Right lobe of liver (tissue), 6 donors: ENCODE measurements at places on chromosomes 6 and 20.
A peak's percentile ranks its signal among the peaks of the same experiment; 100 is the strongest.

- no peaks in the 10 kb centered on the region for H3K27me3 ChIP-seq
- no peak for DNase-seq
- peaks cover 10% of the 10 kb centered on the region for H3K4me1 ChIP-seq
- H3K4me3 ChIP-seq: no peak overlapping the region
- H3K27ac ChIP-seq: no peak overlapping the region
- H3K36me3 ChIP-seq: no peaks in the 10 kb centered on the region
Observed at GRCh38 chr20:64247307-64247618, 8.3 kb upstream of the PCMTD2 start.

DNA sequence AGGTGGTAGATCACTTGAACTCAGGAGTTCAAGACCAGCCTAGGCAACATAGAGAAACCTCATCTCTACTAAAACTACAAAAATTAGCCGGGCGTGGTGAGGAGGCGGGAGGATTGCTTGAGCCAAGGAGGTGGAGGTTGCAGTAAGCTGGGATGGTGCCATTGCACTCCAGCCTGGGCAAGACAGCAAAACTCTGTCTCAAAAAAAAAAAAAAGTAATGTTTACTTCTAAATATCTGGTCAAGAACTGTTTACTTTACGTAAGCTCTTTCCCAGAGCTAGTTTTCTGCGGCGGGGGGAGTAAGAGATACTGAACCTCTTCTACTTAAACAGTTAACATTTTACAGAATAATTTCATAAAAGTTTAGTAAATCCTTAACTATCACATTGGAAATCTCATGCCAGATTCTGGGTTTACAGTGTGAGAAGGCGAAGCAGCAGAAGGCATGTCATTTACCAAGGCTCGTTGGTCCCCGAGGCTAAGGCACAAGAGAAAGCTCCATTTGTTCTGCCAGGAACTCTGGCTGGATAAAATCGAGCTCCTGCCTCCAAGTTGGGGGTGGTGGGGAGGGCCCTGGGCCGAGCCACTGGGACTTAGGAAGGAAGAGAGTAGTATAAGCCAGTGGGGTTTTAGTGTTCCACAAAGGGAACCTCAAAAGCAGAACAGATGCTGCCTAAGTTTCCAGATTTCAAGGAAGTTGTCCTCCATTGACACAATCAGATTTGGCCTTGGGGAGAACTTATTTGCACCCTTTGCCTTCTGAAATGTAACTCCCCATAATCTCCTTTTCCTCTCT is 41.7 kb downstream of the ARFGEF2 start:
- DNase-seq: peak; percentile 63
- no peak overlapping the region for H3K4me3 ChIP-seq
- peak overlapping the region; percentile 9 for H3K27ac ChIP-seq
- H3K4me1 ChIP-seq: no peaks in the 10 kb centered on the region
- H3K27me3 ChIP-seq: no peaks in the 10 kb centered on the region

DNA sequence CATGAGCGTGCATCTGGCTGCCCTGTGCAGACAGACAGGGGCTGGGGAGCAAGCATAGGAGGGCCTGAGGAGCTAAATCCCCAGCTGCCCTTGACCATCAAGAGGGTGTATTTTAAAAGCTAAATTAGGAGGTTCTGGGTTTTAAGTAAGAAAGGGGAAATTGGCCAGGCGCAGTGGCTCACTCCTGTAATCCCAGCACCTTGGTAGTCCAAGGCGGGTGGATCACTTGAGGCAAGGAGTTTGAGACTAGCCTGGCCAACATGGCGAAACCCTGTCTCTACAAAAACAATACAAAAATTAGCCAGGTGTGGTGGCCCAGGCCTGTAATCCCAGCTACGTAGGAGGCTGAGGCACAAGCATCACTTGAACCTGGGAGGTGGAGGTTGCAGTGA is 27.8 kb downstream of the SERPINB6 start:
- H3K27ac ChIP-seq: no peak overlapping the region
- no peak for DNase-seq
- H3K4me1 ChIP-seq: no peaks in the 10 kb centered on the region
- H3K36me3 ChIP-seq: peaks cover 12% of the 10 kb centered on the region
- H3K27me3 ChIP-seq: no peaks in the 10 kb centered on the region

- no peaks in the 10 kb centered on the region for H3K4me1 ChIP-seq
- DNase-seq: no peak
- H3K4me3 ChIP-seq: no peak overlapping the region
Observed at GRCh38 chr20:63285636-63286615, 7.1 kb upstream of the COL20A1 start.

DNA sequence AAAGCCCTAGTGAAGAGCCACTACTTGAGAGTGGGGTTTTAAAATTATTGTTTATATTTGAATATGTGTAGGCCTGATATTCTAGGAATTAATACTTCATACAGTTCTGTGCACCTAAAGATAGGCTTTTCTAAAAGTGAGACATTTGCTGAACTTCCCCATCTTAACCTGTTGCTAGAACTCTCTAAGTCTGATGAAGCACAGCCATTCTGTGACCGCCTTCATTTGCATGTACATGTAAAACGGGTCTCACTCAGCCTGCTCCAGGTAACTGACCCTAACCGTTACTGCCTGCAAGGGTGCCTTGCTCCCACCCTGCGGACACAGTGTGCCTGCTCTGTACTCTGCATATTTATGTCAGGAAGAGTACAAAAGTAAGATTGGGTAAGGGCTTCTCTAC is 44.3 kb upstream of the IRF4 start:
- H3K36me3 ChIP-seq: no peaks in the 10 kb centered on the region
- H3K4me1 ChIP-seq: no peaks in the 10 kb centered on the region
- H3K27ac ChIP-seq: no peak overlapping the region
- DNase-seq: no peak
- H3K4me3 ChIP-seq: no peak overlapping the region

DNA sequence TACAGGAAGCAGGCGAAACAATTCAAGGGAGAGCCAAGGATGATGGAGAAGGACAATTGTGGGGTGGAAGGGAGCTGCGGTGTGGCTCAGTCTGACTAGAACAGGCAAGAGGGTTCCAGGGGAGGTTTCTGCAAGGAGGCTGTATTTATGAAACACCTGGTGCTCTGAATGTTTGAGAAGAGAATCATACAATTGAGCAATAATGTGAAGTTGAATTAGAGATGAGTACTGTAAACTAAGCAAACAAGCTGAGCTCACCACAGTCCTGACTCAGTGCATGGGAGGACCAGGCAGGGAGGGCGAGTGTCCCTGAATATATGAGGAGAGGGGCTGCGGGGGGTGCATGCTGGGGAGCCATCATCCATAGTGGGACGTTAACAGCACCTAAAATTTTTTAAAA is 279.7 kb downstream of the KIF16B start:
- no peaks in the 10 kb centered on the region for H3K4me1 ChIP-seq
- no peaks in the 10 kb centered on the region for H3K36me3 ChIP-seq
- DNase-seq: no peak
- H3K27me3 ChIP-seq: no peaks in the 10 kb centered on the region
- H3K4me3 ChIP-seq: no peak overlapping the region

GRCh38 chr6:43875849-43876572 is 106.0 kb downstream of the VEGFA start:
- no peak overlapping the region for H3K27ac ChIP-seq
- no peaks in the 10 kb centered on the region for H3K36me3 ChIP-seq
- no peak overlapping the region for H3K4me3 ChIP-seq
- DNase-seq: no peak

GRCh38 chr6:144036064-144036834 is 28.2 kb upstream of the PLAGL1 start:
- H3K4me1 ChIP-seq: no peaks in the 10 kb centered on the region
- DNase-seq: no peak
- no peak overlapping the region for H3K27ac ChIP-seq
- no peaks in the 10 kb centered on the region for H3K27me3 ChIP-seq

DNA sequence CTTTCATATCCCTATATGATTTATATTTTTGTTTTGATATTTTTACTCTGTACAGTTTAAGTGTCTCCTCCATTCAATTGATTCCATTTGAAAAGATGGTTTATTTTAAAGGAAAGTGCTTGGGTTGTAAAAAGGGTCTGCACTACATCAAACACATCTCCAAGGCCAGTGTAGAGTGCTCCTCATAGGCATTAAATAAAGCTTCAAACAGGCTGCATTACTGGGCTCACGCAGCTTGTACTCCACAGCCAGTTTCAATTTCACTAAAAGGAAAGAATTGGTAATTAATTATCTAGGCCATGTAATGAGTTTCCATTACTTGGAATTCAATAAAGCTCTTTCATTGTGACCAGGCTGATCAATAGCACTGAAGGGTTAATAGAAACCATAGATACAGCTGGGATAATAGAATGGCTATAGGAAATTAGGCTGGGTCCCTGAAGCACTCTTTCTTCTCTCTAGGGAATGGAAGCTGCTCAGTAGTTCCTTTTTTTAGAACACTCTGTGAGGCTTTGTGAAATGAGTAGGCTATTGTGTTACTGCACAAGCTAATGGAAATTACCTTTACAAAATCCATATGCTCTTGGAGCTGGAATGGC is 442.2 kb downstream of the RNF144B start:
- H3K27me3 ChIP-seq: no peaks in the 10 kb centered on the region
- DNase-seq: no peak
- no peak overlapping the region for H3K27ac ChIP-seq

DNA sequence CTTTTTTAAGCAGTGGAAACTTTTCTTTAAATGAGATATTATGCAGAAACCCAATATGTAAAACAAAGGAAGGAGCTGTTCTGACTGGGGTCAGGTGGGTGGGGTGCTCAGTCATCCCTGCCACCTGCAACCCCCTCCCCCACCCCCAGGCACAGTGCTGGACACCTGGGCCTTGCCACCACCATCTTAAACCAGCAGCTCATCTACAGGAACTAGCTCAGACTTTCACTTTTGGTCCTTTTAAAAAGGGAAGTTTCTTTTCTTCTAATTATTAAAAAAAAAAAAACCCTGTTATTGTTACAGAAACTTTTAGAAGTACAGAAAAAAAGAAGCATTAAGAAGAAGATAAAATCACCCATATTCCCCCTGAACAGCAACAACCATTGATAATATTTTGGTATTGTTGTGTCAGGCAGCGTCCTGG is 37.1 kb downstream of the PPP1R16B start:
- H3K4me3 ChIP-seq: no peak overlapping the region
- no peaks in the 10 kb centered on the region for H3K4me1 ChIP-seq
- no peaks in the 10 kb centered on the region for H3K27me3 ChIP-seq
- no peak for DNase-seq

DNA sequence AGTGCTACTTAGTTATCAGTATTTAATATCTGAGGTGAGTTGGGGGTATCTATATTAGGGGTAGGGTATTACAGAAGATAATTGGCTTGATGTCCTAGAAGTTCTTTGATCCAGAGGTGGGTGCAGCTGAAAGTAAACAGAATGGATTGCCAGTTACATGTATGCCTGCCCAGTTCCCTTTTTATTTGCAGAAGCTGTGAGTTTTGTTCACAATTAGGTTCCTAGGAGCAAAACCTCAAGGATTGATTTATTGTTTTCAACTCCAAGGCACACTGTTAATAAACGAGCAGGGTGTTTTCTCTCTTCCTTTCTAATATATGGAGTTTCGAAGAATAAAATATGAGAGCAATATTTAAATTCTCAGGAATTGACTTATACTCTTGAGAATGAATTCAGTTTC is 129.0 kb downstream of the SULF2 start:
- no peaks in the 10 kb centered on the region for H3K4me1 ChIP-seq
- H3K4me3 ChIP-seq: no peak overlapping the region
- H3K27me3 ChIP-seq: no peaks in the 10 kb centered on the region
- no peak for DNase-seq

GRCh38 chr6:34157851-34158250 is 12.0 kb upstream of the GRM4 start:
- H3K27ac ChIP-seq: no peak overlapping the region
- no peaks in the 10 kb centered on the region for H3K36me3 ChIP-seq
- H3K27me3 ChIP-seq: peaks cover 9% of the 10 kb centered on the region
- DNase-seq: no peak
- H3K4me3 ChIP-seq: no peak overlapping the region

DNA sequence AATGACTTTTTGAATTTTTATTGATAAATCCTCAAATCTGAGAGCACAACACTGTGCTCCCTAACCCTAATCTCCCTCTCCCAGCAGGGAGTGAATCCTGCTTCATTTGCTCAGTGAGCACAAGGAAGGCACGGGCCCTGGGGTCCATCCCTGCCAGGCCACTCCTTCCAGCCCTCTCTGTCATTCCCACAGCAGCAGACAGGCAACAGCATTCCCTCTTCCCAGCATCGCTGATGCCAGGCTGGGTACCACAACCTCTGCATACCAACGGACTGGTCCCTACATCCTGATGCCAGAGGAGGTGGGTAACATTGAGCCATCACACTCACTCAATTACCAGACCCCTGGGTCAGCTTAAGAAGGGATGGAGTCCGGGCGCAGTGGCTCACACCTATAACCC is 34.2 kb downstream of the MRPL14 start:
- no peak overlapping the region for H3K27ac ChIP-seq
- DNase-seq: no peak
- no peaks in the 10 kb centered on the region for H3K36me3 ChIP-seq
- H3K4me3 ChIP-seq: no peak overlapping the region
- no peaks in the 10 kb centered on the region for H3K27me3 ChIP-seq
